DMS79 (cell line): ENCODE measurements at places on chromosomes 7 and 10.

GRCh38 chr7:150428671-150429451 is 21.6 kb upstream of the GIMAP8 start:
- DNase-seq = no peak

- DNase-seq = no peak
Measured at GRCh38 chr7:150735596-150736358, 1.4 kb upstream of the GIMAP5 start.

- DNase-seq = no peak
Measured at GRCh38 chr7:41190581-41190980, 512.3 kb downstream of the INHBA start.

DNA sequence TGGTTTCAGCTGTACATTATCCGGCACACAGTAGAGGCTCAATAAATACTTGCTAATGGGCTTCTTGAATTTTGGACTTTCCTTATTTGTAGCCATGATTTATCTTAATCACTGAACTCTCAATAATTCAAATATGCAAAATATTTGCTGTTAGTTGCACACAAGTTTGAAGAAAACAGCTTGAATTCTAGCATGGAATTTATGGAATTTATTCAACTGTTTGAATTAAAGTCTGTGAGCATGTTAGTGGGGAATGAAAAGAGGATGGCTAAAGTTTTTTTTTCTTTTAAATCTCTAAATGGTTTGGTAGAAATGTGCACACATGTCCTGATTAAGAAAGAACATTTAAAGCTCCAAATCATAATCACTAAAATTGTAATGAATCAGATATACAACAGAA is 42.5 kb downstream of the SIRT1 start:
- DNase-seq = no peak

GRCh38 chr10:122073508-122073907 is 84.5 kb downstream of the TACC2 start:
- DNase-seq = no peak

- DNase-seq = no peak
Measured at GRCh38 chr7:104382616-104383015, 54.2 kb downstream of the LHFPL3 start.

GRCh38 chr10:63522995-63523394 is 1.8 kb downstream of the REEP3 start:
- no peak for DNase-seq

GRCh38 chr7:121105262-121105661 is 116.8 kb downstream of the CPED1 start:
- DNase-seq = no peak

- no peak for DNase-seq
Measured at GRCh38 chr7:20482071-20482470, 133.4 kb upstream of the ABCB5 start.

GRCh38 chr7:8585591-8585990 is 152.2 kb downstream of the NXPH1 start:
- no peak for DNase-seq

- no peak for DNase-seq
Measured at GRCh38 chr7:142795339-142795863, 24.6 kb downstream of the PRSS2 start.

GRCh38 chr7:34727464-34727995 is 69.5 kb downstream of the NPSR1 start:
- peak; percentile 30 for DNase-seq
